ENCODE measurements at places on chromosomes 3 and 15.

- no peak for DNase-seq
Measured at GRCh38 chr15:81038975-81039607, 38.4 kb downstream of the TLNRD1 start.

- DNase-seq = no peak
Measured at GRCh38 chr3:193207290-193208273, 33.4 kb upstream of the PLAAT1 start.

DNA sequence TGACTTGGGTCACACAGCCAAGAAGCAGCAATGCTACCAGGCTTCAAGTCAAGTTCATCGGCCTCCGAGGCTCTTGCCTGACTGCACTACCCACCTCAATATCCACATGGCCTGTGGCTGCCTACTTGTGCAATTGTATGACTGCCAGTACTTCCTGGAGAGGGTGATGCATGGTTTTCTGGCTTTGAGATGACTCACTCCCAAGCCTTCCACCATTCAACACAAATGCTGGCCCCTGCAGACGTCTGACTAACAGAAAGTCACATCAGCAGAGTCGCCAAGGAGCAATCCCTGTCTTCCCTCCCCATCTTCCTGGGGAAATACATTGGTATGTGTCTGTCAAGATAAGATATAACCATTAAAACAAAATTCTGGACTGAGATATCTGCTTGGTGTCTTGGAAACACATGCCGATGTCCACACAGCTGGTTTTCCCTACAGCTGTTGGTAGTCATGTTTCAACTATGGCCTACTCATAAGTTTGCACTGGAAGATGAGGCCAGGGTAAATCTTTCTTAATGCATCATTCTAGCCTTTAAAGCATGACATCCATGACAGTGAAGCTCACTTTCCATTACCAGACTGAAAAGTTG, 79.6 kb upstream of the SPATA12 start:
- peak; percentile 73 for DNase-seq

DNA sequence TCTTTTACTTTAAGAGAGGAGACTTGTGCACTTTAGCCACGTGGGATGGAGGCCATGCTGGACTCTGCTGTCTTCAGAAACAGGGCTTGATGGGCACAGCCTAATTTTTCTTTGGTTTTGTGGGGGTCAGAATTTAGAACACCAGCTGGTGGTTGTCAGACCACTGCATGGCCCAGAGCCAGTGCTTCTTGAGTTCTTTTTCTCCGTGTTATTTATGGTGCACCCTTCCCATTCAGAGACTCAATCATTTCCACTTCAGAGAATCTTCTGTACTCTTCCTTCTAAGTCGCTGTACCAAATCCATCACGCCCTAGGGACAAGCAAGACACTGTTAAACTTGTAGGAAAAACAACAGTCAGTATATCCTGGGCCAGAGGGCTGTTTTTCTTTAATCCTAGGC, 20.1 kb downstream of the PRR23A start:
- DNase-seq = no peak

- DNase-seq = no peak
Measured at GRCh38 chr15:57375827-57376695, at the start of gene CGNL1. TSS of gene CGNL1 (plus strand) at chr15:57376505. CDS start at chr15:57438000, 61,495 bp downstream.

GRCh38 chr15:49865925-49866757, 245.3 kb downstream of the DTWD1 start:
- no peak for DNase-seq

GRCh38 chr15:99130314-99130713, 25.4 kb downstream of the SYNM start:
- no peak for DNase-seq

GRCh38 chr15:74317820-74318375, 49.5 kb downstream of the CYP11A1 start:
- no peak for DNase-seq

GRCh38 chr3:148962513-148962912, 28.8 kb upstream of the GYG1 start:
- DNase-seq = no peak

DNA sequence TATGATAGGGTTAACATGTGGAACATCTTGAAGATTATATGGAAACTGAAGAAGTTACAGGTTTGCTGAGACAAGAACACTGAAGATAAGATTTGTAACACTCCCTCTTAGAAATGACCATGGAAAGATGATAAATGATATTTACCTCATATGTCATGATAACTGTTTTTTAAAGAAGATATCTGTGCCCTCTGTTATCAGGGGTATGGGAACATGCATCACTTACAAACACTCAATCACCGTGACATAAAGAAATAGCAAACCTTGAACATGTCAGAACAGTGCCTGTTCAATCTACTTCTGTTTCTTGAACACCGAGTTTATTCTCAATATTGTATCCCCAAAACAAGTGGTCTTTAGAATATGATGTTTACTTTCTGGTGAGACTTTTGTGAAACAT, 149.4 kb downstream of the ROBO2 start:
- DNase-seq = no peak

DNA sequence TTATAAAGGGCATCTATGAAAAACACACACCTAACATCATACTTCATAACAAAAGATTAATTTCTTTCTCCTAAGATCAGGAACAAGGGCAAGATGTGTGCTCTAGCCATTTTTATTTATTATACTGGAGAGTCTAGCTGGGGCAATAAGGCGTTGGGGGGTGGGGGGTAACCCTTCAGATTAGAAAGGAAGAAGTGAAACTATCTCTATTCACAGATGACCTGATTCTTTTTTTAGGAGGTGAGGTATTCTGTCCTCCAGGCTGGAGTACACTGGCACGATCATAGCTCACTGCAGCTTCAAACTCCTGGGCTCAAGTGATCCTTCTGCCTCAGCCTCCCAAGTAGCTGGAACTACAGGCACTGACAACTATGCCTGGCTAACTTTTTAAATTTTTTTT, 89.5 kb upstream of the MANF start:
- no peak for DNase-seq

GRCh38 chr3:49296781-49297411, 19.9 kb upstream of the C3orf62 start:
- DNase-seq = no peak

- DNase-seq = no peak
Measured at GRCh38 chr3:81048058-81048665, 713.3 kb downstream of the GBE1 start.

DNA sequence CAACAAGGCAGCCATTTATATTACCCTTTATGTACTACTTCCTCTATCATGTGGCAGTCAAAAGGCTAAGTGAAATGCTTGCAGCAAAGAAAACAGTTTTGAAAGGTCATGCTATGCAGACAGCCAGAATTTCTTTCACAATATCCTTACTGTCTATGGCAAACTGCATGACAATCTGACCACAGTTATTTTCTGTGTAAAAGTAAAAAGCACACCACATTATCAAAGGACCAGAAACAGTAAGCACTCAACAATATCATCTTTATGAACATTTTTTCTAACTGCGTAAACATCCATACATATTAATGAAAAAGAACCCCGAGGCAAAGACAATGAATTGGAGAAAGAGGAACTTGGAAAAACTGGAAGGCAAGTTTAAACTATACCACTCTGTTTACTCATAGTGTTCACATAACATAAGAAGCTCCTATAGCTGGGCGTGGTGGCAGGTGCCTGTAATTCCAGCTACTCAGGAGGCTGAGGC, 47.9 kb downstream of the PIK3CB start:
- no peak for DNase-seq

- DNase-seq = no peak
Measured at GRCh38 chr3:123724306-123724705, 139.5 kb upstream of the HACD2 start.

DNA sequence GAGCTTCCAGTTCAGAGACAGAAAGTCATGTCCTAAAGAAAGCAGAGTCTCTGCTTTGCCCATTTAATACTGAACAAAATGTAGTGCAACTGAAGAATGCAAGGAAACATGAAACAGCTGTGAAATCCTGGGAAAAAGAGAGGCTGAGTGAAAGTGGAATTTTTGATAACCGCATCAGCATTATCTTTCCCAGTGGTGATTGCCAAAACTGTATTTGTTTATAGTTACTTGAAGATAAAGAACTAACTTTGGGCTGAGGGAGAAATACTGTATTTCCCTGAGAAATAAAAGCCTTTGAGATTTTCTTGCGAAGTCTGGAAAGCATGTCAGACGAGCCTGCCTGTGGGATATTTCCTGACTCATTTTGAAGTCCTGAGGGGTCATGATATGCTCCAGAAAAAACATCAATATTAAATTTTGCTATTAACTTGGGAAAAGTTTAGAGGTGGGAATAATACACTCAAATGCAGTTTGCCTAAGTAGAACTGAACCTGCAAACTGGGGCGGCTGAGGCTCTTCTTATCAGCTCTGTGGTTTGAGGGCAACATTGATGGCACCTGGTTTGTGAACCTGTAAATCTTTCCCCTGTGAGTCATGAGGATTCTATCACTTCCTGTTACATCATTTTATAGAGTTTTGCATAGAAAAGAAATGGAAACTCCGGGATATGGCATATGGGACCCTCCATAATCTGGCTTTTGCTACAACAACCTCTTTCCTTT, 855.3 kb downstream of the MCTP2 start:
- no peak for DNase-seq

DNA sequence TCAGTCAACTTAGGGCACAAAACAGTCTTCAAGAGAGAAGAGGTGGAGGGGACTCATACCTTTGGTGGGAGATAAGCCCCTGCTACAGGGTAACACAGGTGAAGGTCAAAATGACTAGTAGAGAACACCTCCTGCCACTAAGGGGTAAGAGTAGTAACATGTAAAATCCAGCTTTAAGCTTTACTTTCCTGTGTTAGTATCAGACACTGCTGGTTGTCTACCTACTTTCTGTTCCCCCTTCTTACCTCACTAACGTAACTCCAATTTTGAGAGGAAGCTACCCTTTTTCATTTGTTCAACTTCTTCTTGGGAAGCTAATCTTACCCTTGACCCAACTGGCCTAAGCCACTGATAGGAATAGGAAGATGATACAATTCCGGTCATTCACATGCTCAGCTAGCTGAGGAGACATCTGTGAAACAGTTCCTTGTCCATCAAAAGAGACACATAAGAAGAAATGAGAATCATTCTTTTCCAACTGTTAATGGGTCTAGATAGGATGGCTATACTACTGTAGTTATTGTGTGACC, 826.8 kb upstream of the CFAP20DC start:
- DNase-seq = no peak

DNA sequence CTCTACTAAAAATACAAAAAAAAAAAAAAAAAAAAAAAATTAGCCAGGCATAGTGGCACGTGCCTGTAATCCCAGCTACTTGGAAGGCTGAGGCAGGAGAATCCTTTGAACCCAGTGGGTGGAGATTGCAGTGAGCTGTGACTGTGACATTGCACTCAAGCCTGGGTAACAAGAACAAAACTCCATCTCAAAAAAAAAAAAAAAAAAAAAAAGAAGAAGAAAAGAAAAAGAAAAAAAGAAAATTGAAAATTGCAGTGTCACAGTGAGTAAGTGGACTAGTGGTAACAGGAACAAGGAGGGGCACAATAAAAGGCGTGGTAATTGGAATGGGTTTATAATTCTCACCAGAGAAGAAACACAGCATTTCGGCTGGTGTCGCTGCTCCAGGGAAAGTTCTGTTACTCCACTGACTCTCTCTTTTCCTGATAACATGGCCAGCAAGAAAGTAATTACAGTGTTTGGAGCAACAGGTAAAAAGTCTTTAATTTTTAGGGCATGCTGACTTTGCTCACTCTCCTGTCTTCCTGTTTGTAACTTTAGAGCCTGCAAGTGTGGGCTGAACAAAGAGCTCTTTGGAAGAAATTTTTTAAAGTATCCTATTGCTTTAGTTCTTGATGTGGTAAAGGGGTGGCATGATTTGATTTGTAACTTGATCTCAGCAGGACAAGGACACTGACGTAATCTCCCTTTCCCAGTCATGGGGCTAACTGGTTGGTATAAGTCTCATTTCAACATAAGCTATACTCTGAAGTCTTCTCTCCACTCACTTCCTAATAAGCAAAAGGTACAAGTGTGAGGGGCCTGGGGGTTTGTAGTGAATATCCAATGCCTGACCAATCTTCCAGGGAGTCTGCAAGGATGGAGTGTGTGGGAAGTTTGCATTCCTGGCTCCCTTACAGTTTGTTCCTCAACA, 22.1 kb upstream of the TRA2B start:
- no peak for DNase-seq

GRCh38 chr3:58575971-58576652, 1.1 kb downstream of the FAM107A start:
- DNase-seq = no peak

DNA sequence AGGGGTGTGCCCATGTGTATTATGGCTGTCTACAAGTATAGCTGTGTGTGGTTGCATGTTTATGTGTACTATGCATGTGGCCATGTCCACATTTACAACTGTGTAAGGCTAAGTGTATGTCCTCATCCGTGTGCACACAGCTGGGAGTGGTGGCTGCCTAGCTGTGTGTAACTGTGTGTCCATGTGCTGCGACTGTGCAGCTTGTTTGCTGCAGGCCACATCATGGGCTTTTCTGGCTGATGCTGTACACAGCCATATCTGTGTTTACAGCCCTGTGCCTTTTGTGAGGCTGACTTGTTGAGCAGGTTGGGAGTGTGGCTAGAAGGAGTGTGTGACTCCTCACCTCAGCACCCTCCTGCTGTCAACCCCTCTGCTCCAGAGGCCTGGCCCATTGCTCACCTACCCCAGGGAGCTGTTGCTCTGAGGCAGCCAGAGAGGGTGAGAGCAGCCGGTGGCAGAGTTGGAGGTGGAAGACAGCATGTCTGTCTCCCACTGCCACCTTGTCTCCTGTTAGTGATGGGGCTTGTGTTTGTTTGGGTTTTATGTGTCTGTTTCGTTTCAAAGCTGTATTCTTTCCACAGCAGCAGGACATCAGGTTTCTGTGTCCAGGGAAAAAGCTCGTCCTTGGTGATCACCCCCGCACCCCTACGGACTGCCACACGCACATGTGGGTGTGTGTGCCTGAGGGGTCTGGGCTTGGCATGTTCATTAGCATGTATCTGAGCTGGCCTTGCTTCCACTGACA, 1.4 kb upstream of the GRM2 start:
- DNase-seq = no peak

DNA sequence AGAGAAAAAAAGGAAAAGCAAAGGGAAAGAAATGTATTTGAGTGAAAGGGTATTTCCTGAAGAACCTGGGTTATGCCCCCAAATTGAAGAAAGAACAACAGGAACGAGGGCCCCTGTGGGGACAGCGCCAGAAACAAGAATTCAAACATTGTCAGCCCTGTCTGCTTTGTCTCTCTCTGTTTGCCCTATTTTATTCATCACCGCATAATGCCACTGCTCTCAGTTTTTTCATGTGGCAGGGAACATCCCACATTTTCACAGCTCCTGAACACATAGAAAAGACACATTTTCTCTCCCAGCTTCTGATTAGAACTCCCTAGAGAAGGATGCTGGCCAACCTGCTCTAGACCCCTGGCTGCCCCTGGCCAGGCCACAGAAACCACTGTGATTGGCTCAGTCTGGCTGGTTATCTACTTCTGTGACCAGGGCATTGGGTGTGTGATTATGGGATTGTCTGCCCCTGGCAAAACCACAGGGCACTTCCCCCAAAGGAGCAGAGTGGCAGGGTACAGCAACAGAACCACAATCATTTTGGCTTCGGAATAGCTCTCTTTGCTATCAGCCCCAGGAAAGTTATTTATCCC, 31.3 kb upstream of the CCDC54 start:
- no peak for DNase-seq

GRCh38 chr3:151058740-151059139, 26.7 kb upstream of the MED12L start:
- no peak for DNase-seq

- no peak for DNase-seq
Measured at GRCh38 chr3:98855806-98856400, 45.6 kb downstream of the DCBLD2 start.

GRCh38 chr3:124816206-124816605, 71.0 kb downstream of the ITGB5 start:
- no peak for DNase-seq

GRCh38 chr3:58419780-58420507, 13.7 kb downstream of the PDHB start:
- no peak for DNase-seq
